ENCODE measurements at places on chromosomes 3 and 15.

DNA sequence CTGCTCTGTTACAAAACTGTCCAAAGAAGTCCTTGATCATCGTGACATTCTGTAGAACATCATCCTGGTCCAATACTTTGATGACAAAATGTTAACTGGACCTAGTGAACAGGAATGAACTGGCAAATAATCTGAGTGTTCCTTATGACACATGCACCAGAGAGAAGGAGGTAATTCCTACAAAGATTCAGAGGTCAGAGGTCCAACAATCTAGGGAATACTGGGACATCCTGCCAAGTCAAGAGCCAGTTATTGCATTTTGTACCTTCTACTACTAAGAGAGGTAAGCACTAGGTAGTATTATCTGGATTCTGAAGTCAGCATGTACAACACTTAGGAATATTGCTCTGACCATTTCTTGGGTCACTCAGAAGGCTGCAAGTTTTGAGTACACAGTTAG is 20.8 kb downstream of the LZTFL1 start:
- DNase-seq, result no peak

- DNase-seq, result no peak
These were observed 687.9 kb downstream of the MECOM start for GRCh38 chr3:168975576-168975975.

DNA sequence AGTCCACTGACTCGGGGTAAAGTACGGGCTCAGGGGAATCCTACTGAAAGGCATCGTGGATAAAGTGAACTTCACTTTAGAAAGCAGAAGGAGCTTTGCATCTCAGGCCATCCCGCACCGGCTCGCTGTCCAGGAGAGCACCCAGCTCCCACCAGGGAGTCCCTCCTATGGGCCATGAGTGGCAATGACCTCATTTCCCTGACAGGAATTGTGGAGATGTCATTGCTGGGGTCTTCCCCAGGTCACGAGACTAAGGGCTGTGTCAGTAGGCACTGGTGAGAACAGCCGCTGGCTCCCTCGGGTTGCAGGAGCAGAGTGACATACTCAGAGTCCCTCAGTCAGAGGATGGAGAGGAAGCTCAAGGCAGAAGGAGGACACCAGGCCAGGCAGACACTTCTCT is 97.3 kb downstream of the XXYLT1 start:
- no peak for DNase-seq

GRCh38 chr3:128175768-128176167 is 22.5 kb downstream of the EEFSEC start:
- DNase-seq, result no peak

DNA sequence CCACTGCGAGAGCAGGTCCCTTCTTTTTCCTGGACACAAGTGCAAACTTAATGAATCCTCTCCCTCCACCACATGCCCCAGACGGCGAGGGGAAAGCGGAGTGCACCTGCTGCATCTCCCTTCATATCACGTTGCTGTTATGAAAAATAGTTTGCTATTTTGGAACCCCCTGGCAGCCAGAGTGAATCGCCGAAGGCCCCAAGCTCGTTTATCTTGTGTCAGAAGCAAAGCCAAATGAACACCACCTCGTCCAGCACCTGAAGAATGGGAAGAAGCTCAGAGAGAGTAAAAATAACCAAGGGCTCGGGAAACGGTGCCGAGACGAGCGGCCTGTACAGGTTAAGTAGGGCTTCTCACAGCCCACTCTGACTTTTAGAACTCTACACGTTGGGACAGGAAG is 394.6 kb upstream of the RORA start:
- DNase-seq, result no peak

- no peak for DNase-seq
These were observed 322.8 kb downstream of the NEK10 start for GRCh38 chr3:27046351-27046750.

DNA sequence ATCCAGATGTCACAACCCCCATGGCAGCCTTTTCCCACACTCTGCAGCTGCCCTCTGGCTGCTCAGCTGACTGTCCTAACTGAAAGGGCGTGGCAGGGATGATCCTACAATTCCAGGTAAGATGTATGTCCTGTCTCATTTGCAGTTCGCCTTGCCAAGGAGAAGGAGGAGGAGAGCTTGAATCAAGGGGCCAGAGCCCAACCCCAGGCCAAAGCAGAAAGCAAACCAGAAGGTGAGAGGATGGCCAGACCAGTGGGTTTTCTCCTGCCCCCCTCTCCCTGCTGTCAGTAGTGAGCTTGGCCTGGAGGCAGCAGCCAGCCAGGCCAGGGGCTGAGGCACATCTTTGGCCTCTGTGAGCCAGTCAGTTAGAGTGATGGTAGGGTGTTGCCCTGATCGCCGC is 22.5 kb downstream of the SLC24A1 start:
- DNase-seq, result no peak
